Activated T-helper 9 cell treated with anti-CD3 and anti-CD28 coated beads, Interleukin-2, amount 50 U/mL, for 16 hours (primary cell): ENCODE measurements at places on chromosomes 12 and 14.

- DNase-seq: no peak
These were observed 88.9 kb downstream of the PTGER2 start for GRCh38 chr14:52402812-52403526.

DNA sequence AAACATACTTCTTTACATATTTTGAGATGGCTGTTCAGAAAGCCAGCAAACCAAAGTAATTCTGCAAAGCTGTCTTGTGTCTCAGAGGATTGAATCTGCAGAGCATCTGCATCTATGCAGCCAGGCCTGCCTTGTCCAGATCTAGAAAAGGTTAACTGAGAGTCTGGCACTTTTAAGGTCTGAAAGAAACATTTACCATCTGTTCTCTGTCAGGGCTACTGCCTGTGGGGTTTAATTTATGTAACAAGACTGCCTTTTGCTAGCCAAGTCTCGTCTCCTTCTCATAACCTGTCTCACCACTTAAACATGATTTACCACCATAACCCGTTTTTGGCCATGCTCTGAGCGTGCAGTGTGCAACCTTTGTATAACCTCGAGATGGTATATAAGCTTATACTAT, 194.2 kb downstream of the SYT10 start:
- DNase-seq: no peak

DNA sequence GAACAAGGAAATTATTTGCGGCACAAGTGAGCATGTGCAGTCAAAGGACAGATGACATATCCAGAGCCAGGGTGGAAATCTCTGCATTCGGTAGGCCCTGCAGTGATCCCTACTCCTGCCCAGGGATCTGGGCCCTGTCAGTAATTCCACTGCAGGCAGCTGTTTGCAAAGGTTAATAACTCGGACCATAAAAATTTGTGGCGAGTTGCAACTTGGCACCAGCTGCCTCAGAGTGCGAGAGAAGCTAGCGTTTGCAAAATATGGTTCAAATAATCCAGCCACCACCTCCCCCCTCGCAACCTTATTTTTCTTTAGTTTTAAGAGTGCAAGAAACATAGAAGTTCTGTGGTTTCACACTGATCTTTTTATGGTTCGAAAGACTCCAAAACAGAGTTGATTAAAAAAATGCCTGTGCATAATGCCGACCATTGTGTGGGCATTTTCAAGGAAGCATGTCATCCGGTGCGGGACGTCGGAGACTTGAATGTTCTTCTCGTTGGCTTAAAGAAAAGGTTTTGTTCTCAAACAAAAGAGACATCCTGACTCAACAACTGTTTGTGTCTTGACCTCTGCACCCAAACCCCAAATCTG, 224.5 kb downstream of the BCL11B start:
- DNase-seq: no peak

DNA sequence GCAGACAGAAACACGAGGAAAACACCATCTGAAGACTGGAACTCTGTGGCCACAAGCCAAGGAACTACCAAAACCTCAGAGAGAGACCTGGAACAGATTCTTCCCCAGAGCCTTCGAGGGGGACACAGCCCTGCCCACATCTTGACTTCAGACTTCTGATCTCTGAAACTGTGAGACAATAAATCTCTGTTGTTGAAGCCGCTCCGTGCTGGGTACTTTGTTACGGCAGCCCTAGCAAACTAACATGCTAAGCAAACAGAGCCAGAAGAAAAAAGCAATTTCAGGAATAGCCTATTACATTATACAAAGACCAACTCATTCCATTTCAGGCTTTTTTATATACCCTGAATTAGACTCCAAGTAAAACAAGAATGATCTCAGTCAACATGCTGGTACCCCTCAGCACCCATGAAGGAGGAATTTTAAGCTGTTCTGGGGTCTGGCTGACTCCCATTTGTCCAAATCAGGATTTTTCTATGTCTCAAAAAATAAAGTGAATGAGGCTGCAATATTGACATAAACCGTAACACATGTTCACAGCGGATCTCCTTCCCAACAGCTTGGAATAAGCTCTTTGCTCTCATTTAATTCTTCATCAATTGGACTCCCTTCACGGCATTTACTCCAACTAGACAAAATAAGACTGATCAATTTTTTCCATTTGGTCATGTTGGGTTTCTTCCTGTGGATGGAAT, 190.1 kb downstream of the FOXN3 start:
- DNase-seq: no peak

- DNase-seq: no peak
These were observed 158.3 kb downstream of the SEC23A start for GRCh38 chr14:38944691-38945090.

DNA sequence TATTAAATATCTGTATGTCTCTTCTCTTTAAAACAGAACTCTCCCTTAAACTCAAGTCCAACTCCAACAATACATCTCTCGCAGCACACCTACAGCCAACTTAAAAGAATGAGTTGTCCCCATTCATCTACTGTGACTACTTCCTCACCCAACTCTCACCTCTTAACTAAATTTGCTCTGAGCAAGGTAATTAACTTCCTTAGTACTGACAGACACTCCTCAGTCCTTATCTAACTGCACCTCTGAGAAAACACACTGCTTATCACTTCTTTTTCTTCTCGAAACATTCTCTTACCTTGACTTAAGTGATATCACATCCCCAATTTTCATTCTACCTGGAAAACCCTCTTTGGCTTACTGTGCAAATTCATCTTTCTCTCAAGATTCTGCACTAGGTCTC, 7.0 kb downstream of the ERGIC2 start:
- DNase-seq: no peak

GRCh38 chr14:38745861-38746260, 357.2 kb downstream of the SEC23A start:
- DNase-seq: no peak
